ENCODE measurements at places on chromosomes 3 and 15.

DNA sequence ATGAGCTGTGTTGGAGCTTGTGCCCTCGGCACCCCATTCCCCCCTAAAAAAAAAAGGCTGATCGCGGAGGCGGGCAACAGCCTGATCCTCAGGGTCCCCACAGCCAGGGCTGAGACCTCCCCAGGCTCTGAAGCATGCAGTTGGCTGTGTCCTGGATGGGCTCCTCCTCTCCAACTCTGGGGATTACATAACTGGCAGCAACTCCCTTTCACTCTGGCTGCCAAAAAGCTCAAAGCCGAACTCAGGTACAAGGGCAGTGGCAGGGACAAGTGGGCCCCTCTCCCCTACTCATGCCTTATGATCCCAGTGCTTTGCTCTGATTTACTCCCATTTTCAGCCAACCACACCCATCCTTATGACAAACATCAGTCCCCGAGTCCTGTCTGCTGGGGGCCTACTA is 18.3 kb downstream of the TPRA1 start:
- no peak for DNase-seq

- no peak for DNase-seq
These were observed 41.7 kb upstream of the CAPN7 start for GRCh38 chr3:15164340-15164739.

- no peak for DNase-seq
These were observed 387.9 kb downstream of the PYDC2 start for GRCh38 chr3:191848818-191849217.

GRCh38 chr3:25582242-25582641 is 82.5 kb downstream of the TOP2B start:
- DNase-seq: no peak

GRCh38 chr3:176595307-176595706 is 602.0 kb downstream of the TBL1XR1 start:
- no peak for DNase-seq

GRCh38 chr3:188683032-188683521 is 488.7 kb upstream of the TPRG1 start:
- DNase-seq: no peak

DNA sequence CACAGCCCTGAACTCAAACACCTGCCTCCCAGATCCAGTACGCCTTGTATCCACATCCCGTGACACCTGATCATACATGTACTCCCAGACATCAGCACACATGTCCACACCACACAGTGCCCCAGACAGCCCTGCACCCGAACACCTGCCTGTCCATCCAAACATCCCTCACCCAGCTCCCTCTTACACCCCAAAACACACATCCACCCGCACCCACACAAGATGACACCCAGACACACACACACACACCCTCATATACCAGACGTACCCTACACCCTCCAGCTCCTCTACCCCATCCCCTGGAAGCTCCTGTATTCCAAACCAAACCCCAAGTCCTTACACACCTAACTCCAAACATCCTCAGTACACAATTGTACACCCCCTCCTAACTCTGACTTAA is 735 bp downstream of the CAMK1 start:
- no peak for DNase-seq

- DNase-seq: no peak
These were observed 333.1 kb upstream of the RBMS3 start for GRCh38 chr3:28947751-28948150.

DNA sequence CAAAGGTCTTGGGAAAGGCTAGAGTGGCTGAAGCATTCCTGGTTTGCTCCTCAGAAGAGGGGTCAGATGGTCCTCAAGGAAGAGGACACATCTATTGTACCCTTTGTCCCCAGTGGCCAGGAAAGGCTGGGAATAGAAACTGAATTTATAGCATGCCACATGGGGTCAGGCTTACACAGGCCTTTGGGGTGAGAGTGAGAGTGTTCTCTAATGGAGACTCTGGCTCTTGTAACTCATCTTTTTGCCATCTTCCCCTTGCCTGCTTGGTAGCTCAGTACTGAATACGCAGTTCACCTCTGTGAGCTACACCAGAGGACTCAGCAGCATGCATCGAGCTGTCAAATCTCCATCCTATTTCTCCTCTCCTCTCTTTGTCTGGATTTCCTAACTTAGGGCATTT is 87.5 kb downstream of the ATP2B2 start:
- no peak for DNase-seq

GRCh38 chr15:46577767-46578166 is 942.9 kb downstream of the SQOR start:
- no peak for DNase-seq

DNA sequence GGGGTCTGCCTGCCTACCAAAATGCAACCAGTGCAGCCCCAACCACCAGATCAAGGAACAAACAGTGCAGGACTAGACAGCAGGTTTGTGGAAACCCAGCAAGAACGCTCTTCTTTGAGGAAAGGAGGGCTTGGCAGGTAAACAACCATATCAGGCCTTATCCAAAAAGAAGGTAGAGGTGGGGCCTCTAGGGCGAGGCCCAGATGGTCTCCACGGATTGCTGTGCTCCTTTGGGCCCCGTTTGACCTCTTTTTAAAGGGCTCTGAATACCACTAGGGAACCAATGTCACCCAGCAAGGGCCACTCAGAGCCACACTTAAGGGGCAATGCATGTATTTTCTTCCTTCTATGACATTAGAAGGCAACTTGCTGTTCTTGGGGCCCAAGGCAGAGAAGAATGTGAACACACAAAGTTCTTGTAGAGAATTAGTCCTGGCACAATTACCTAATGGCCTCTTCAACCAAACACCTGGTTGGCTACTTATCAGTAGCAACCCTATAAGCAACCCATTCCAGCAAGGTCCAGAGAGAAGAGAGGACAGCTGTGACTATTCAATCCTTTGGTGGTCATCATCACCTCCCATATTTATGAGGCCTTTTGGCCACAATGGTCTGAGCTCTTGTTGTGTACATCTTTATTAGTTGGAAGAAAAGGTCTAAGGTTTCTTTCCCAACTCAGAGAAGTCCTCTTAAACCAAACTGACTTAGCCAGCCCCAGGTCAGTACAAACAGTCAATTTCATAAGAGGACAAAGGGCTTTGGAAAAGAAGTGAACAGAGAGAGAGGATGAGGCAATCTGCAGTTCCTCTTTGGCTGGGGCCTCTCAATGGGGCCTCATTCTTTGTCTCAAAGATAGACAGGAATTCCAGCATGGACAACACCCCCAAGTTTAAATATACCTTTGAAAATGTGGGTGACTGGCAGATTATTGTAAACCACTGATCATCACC is 36.0 kb downstream of the FOXP1 start:
- no peak for DNase-seq

- DNase-seq: no peak
These were observed 31.6 kb downstream of the PYDC2 start for GRCh38 chr3:191492601-191493000.

DNA sequence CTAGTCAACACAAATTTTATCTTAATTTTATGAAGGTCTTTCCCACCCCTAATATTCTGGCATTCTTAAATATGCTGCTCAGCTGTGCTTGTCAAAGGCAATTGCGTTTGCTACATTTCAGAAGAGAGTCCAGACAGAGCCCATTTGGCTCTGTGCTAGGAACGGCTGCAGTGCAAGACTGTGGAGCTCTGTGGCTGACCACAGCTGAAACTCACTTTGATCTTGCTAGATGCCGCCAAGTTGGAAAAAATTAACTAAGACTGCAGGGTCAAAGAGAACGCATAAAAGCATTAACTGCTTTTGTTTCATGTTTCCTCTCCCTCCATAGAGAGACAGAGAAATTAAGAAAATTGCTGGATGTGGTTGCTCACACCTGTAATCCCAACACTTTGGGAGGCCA is 7.6 kb upstream of the PPP1R2 start:
- DNase-seq: no peak

DNA sequence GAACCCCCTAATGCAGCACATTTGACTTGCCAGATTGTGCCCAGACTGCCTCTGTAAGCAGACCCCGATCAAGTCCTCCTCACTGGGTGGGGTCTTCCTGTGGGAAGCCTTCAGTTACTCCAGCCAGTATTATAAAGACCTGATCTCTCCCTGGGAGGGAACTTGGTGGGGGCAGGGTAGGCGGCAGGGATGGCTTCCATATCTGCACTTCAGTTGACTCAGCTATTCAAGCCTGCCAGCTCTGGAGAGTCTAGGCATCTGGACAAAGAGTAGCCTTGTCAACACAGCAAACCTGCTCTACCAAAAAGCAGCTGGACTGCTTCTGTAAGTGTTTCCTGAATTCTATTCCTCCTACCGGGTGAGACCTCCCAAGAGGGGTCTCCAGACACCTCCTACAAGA is 21.0 kb upstream of the SLC25A38 start:
- DNase-seq: no peak

- no peak for DNase-seq
These were observed 31.0 kb downstream of the ANP32A start for GRCh38 chr15:68789534-68790241.

DNA sequence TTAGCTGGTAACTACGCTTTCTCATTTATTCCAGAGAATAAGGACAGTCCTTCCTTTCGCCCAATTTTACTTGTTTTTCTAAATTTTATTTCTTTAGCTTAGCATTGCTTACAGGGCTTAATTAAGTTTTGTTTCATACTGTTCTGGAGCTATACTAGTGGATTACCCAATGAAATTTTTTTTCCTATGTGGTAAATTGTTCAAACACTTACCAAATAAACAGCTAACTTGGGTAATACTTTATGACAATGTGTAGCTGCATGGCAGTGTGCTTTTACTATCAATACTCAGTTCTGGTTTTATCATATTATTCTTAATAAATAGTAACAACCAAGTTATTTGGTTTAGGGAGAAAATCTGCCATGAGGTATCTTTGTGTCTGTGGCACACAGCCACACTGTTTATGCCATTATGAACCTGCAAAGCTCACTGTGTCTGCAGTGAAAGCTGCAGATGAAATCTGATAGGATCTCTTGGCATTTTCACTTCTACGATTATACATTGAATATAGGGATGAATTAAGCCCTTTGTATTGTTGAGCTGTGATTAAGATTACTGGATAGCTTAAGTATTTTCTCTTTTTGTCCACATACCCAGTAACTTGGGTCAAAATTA is 37.2 kb downstream of the UBE2E2 start:
- no peak for DNase-seq

GRCh38 chr3:61224823-61225222 is 26.4 kb downstream of the FHIT start:
- DNase-seq: no peak

- no peak for DNase-seq
These were observed 55.8 kb downstream of the POLR2M start for GRCh38 chr15:57762302-57762701.

All from NCI-H1048 (cell line).